EH (cell line): ENCODE measurements at places on chromosomes 7 and 10.

DNA sequence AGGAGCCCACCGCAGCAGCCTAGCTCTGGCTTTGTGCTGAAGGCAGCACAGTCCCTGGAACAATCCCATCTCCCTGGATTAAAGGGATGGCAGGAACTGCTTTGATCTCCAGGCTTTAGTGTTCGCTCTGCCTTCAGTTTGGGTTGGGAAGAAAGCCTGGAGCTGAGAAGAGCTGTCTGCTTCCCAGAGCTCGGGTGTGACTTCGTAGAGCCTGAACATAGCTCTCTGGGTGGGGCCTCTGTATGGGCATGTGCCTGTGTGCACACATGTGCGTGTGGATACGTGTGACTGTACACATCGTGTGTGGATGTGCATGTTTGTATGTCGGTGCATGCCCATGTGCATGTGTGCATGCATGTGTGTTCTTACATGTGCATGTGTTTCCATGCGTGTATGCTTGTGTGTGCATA lies 8.7 kb downstream of the ADCY1 start:
- no peak for DNase-seq

GRCh38 chr10:57964351-57964750 lies 303.3 kb downstream of the IPMK start:
- DNase-seq = peak; percentile 91

- no peak for DNase-seq
These were observed 4.5 kb upstream of the DNMBP start for GRCh38 chr10:100014071-100014762.

DNA sequence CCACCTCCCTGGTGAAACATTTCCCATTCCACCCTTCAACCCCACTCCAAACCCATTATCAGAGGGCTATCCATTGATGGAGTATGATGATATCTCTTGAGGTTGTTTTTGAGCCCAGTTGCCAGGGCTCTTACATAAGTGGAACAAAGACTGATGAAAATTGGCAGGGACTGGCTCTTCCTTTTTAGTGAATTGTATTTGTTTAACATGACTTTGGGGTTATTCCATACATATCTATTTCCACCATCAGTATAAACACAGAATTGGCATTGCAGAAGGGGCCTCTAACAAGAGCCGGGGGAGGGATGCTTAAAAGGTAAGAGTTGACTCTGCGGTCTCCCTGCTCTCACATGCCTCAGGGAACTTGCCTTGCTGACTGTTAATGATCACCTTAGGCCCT lies 28.9 kb downstream of the FZD1 start:
- no peak for DNase-seq

- no peak for DNase-seq
These were observed 86.8 kb downstream of the CD36 start for GRCh38 chr7:80725181-80725611.

DNA sequence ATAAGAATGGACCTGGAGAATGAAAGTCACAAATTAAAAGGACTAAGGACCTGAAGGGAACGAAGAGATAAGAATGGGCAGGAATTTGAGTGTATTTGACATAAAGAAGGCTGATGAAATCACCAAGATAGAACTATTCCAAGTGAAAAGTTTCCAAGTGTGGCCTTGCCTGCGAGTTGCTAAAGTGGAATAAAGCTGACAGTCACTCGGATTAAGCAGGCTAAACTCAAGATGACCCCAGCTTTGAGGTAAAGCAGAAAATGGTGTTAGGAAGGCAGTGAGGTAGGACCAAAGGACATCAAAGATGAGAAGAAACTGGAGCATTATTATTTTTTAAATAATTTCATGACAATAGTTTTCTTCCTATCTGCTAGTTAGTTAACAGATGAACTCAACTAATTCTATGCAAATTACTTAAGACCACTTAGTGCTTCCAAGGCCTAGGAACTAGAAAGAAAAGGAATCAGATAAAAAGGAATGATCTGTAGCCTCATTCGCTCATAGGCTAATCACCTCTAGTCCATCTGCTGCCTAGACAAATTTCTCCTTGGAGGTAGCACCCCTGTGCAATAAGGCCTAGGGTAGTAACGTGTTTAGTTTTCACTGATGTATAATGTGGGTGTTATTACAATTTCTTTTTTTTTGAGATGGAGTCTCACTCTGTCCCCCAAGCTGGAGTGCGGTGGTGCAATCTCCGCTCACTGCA lies 34.5 kb downstream of the EZH2 start:
- DNase-seq = no peak

DNA sequence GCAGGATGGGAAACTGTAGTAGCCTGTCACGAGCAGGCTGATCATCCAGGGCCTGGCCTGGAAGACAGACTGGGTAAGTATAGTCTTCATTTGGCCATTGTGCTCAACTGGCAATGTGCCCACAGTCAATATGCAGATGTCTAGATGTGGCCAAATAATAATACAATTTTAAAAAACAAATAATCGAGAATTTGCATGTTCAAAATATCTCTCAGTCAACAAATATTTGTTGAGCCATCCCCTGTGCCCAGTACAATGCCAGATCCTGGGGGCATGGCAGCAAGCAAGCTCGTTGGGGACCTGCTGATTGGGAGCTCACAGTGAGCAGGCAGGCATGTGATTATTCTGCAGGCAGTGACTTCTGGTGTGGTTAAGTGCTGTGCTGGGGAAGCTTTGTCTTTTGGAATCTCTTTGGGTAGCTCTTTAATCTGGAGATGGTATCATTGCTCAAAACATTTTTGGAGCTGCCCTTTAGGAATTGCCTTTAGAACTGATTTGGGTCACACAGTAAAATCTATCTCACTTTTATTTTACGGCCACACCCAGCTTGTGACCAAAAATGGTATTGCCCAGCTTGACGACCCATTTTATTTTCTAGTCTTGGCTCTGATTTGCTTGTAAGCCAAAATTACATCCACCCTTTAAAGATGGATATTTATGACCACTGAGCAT lies 92.2 kb downstream of the PLCE1 start:
- no peak for DNase-seq

- DNase-seq = no peak
These were observed 142.2 kb upstream of the PRSS58 start for GRCh38 chr7:142400042-142400533.

DNA sequence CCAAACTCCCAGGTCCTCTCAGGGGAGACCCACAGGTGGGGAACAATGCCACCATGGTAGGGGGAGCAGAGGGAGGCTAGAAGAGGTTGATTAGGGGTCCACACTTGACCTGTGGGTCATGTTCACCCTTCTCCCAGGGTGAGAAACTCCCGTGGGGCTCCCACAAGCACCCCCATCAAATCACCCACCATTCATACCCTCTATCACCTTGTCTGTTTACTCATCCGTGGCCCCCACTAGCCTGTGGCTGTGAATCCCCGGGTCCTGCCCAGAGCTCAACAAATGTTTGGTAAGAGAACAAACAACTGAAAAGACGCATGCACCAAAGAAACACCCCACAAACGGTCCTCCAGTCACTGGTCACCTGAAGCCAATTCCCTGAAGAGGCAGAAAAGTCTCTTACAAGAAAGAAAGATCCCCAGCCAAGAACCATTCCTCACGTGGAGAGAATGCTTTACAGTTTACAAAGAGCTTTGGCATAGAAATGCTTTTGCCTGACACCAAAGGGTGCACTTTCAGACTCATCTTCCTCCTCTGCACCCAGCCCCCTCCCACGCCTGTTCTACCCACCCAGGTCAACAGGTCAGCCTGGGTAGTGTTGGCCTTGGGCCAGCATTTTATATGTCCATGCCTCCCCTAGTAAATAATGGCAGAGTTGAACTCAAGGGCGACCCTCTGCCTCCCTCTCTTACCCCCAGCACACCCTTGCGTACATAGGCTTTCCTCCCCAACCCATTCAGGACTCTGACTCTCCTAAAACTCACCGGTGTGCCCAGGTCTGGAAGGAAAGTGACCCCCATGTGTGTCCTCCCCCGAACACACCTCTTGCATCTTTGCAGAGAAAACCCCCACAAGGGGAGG lies 1.9 kb downstream of the ZCCHC24 start:
- DNase-seq = no peak

DNA sequence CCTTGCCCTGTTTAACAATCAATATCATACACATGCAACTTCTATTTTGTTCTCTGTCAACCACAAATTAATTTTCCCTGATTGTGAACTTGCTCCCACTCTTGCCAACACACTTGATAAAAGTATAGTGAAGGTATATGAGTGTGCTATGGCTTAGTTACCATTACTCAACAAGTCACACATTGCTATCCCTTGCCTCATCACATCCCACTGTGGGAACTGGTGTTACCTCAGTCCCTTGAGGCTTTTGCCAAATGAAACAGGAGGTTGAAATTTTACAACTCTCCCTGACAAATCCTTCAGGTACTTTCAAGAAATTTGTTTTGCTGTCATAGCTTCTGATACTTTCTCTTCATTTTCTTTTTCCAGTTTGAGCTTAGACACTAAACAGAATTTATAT lies 472.5 kb upstream of the SEMA3D start:
- DNase-seq = no peak

GRCh38 chr7:29281782-29282541 lies 87.4 kb downstream of the CHN2 start:
- no peak for DNase-seq

DNA sequence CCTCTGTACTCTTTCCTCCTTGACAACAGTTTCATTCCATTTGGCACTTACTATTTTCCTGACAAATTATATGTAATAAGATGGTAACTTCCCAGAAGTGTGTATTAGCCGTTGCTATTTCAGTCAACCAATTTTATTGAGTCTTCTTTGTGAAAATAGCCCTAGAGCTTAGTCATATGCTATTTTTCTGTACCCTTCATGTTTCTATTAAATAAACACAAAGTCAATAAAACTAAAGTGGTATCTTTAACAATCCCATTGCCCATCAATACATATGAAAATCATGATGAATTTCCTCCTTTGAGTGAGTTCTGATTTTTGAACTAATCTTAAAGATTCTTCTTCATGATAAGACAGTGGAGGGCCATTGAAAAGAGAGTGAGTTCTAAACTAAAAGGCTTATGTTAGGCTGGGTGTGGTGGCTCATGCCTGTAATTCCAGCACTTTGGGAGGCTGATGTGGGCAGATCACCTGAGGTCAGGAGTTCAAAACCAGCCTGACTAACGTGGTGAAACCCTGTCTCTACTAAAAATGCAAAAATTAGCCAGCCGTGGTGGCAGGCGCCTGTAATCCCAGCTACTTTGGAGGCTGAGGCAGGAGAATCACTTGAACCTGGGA lies 5.9 kb upstream of the MYPN start:
- DNase-seq = peak; percentile 75

DNA sequence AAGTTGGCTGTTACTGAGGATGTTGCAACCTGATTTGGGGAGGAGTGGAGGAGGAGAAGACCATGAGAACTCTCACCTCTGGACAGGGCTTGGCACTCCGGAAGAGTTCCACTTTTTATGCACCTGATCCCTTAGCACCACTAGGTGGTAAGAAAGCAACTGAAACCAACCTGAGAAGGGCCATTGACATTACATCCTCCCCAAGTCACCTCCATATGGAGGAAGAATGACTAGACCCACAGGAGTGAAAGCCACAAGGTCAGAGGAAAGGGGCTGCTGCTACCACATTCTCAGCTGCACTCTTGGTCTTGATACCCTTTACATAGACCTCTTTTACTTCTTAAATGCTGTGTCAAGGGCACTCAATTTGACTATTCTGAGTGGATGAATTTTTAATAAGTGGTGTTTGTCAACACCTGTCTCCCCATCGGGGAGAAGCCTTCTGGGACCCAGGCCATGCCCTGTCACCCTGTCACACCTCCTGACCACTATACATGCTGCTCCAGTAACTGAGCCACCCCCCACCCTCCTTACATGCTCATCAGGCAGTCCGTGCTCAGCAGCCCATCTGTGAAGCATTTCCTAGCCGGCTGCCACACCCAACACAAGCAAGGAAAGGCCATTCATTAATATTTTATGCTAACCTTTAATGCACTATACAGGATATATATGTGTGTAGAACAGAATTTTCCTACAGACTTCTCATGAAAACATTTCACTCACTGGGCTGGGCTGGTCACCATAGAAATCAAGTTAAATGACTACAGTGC lies 362.9 kb downstream of the GFRA1 start:
- DNase-seq = no peak

- DNase-seq = peak; percentile 19
These were observed 200.3 kb upstream of the SVIL start for GRCh38 chr10:29835055-29835454.

DNA sequence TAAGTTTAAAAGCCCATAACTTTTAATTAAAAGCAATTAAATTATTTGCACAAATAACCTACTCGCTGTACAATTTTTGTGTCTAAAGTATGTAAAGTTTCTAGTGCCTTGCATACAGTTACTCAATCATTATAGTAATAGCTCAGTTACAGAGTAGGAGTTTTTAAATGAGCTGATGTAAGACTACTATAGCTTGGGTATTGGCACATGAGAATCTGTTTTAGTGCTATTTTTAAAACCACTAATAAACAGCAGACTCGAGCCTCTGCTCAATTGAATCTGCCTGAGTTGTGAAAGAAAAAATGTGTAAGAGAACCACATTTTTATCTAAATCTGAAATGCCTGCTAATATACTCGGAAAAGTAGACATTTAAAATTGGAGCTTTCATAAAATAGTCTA lies 31.1 kb downstream of the CTNNA3 start:
- no peak for DNase-seq

- DNase-seq = no peak
These were observed 61.8 kb downstream of the INHBA start for GRCh38 chr7:41641011-41641664.

DNA sequence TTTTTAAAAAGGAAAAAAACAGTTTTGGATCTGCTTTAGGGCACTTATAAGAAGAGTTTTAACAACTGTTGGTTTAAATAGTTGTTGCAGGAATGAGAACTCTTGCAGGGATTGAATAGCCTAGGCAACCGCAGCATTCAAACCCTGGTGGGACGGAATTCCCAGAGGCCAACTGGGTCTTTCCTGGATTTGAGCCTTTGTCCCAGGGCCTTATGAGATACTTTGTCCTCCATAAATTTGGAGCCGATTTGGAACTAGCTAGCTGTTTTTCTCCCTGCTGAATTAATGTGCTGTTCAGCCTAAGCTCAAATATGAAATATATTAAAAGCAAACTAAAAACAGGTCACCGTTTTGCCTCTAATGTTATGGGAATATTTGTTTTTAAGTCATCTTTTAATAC lies 109.6 kb downstream of the LRMDA start:
- DNase-seq = no peak

DNA sequence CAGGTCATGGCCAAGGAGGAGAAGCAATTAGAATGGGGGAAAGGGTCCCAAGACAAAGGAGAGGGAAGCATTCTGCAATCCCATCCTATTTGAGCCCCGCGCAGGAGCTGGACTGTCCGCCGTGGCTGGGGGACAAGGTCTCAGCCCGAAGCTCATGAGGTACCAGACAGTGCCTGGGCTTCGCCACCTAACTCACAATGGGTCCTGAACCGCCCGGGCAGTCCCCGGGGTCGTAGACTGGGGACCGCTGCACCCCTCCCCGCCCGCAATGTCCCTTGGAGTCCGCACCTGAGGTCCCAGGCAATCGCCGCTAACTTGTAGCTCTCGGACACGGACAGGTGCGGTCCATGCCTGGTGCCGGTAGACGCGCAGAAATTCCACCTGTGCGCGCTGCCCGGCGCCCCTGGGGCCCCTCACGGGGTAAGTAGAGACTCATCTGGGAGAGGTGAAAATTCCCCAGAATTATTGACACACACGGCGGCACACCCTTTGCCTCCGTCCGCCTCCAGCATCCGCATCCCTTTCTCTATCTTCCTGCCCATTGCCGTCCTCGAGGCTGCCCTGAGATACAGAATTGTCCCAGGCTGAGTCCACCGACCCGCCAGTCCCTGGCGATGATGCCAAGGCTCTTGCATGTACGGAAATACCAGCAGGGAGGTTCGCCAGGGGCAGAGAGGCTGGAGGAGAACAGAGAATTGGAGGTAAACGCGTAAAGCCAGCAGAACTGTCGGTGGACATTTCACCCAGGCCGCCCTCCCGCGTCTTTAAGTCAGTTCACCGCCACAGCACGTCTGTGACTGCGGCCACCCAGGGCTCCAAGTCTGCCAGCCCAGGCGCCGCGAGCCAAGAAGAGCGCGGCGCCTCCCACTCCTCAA lies 1.8 kb downstream of the CHRM2 start:
- peak; percentile 37 for DNase-seq
